Naive B cell (primary cell): ENCODE measurements at places on chromosomes 3 and 15. TPM values are rescaled to one million over a fixed set of nuclear protein-coding genes. Genes with fewer than 3 reads are reported as not detected.

The MME gene
- polyA plus RNA-seq, result 11.9 TPM

The CHST14 gene
- 2.0 TPM for polyA plus RNA-seq

The FBXL22 gene
- polyA plus RNA-seq, result 0.37 TPM

The GRK7 gene
- polyA plus RNA-seq, result 0.29 TPM

The IMP3 gene
- 195 TPM for polyA plus RNA-seq

The ATP13A5 gene
- not detected for polyA plus RNA-seq

The GOLGA6L2 gene
- polyA plus RNA-seq, result not detected

The XCR1 gene
- not detected for polyA plus RNA-seq

The ANXA2 gene
- 111 TPM for polyA plus RNA-seq

The CAND2 gene
- polyA plus RNA-seq, result 0.53 TPM

The AADACL2 gene
- not detected for polyA plus RNA-seq

GRCh38 chr3:165196577-165197480, 645 bp upstream of the SLITRK3 start:
- no peak for DNase-seq

DNA sequence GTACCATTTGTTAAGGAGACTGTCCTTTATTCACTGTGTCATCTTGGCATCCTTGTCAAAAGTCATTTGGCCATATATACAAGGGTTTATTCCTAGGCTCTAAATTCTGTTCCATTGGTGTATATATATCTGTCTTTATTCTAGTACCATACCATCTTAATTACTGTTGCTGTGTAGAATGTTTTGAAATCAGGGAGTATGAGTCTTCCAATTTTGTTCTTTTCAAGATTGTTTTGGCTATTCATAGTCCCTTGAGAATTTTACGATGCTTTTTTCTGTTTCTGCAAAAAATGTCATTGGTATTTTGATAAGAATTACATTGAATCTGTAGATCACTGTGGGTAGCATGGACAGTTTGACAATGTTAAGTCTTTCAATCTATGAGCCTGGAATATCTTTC, 28.7 kb downstream of the PFN2 start:
- DNase-seq, result no peak

DNA sequence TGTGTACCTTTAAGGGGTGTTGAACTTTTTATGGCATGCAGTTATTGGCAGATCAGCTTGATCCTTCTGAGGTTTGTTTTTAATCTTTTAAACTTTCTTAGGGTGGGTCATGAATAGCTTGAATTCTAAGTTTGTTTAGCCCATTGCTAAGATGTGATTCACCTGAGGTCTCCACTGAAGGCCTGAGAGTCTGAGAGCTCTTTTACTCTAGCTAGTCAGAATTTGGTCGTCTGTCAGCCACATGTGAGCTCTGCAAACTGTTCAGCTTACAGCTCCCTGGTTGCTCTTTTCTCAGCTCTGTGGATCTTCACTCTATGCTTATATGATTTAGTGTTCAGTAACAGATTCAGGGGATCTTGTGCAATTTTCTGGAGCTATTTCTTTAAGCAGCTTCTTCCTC, 161.3 kb downstream of the ABHD5 start:
- DNase-seq, result no peak

- DNase-seq, result no peak
Observed at GRCh38 chr3:1252061-1252430, 159.2 kb downstream of the CNTN6 start.

GRCh38 chr15:94584833-94585244, 353.5 kb downstream of the MCTP2 start:
- DNase-seq, result no peak

DNA sequence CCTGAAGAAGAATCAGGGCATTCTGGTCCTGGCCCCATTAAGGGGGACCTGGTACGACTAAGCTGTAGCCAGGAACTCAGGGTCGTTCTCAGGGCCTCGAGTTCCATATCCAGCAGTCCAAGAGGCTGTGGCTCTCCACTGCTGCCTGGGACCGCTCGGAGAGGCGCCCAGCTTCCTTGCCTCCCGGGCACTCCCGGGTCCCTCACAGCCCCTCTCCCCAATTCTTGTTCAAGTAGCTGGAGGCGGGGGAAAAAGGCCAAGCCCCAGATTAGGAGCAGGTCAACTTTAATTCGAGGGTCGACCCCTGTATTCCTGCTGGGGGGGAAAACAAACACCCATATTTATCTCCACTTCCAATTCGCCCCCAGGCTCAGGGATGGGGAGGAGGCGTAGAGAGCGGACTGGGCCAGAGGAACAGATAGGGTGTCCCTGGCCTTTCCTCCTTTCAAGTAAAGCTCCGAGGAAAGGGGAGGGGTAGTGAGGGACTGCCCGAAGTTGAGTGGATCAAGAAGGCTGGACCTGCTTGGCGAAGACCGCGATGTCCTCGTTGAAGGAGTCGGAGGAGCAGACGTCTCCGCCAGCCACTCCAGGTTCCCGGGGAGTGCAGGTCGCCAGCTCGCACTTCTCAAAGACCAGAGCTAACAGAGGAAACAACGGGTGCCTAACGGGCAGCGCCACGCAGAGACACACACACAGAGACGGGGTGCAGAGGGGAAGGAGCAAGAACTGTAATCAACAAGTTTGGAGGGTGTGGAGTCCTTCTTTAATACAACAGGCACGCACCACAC, 4.4 kb downstream of the MEIS2 start:
- no peak for DNase-seq

GRCh38 chr3:69322158-69322509, 63.8 kb downstream of the FRMD4B start:
- DNase-seq, result no peak

DNA sequence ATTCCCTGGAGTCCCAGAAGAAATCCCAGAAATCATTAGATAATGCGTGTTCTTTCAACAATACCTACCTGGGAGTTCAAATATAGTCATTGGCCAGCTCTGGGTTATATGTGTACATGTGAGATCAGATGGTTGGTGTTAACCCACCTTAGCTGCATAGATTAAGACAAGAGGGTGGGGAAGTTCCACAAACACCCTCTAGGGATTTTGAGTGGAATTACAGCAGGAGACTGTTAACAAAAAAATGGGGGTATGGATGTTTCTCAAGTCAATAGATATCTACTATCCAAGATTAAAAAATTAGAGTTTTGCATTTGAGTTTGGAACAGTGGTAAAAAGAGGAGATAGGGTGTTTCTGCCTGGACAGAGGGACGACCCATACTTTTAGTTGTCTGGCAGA, 282.5 kb upstream of the CNTN3 start:
- no peak for DNase-seq

- no peak for DNase-seq
Observed at GRCh38 chr15:35305946-35306345, 220.9 kb upstream of the NANOGP8 start.

DNA sequence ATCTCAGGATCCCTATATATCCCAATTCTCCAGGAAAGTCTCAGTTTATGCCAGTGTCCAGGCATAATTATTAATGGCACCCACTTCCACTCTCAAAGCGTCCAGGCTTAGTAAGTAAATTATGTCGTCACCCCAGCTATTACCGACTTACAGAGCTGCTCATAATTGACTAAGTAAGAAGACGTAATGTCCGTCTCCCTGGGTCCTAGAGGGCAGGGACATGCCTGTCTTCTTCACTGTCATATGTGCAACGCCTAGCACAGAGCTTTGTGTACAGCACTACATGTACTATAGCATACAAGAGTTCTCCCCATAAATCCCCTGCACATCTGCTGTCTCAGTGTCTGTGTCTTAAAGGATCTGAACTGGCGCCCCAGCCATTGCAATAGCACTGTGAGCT, 23.9 kb upstream of the HRH1 start:
- DNase-seq, result no peak

- DNase-seq, result no peak
Observed at GRCh38 chr3:195870442-195870841, 37.9 kb downstream of the TNK2 start.

- DNase-seq, result no peak
Observed at GRCh38 chr3:18208856-18209255, 216.3 kb downstream of the SATB1 start.

DNA sequence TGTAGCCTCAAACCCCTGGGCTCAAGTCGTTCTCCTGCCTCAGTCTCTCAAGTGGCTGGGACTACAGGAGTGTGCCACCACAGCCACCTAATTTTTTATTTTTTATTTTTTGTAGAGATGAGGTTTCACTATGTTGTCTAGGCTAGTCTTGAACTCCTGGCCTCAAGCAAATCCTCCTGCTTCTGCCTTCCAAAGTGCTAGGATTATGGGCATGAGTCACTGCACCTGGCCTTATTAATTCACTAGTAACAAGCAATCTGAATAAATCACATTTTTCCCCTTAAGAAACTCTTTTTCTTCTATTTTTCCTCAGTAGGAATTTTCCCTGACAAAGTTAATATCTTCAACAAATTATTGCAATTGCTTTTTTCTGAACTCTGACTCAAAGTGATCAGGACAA, 336.9 kb downstream of the NLGN1 start:
- no peak for DNase-seq

DNA sequence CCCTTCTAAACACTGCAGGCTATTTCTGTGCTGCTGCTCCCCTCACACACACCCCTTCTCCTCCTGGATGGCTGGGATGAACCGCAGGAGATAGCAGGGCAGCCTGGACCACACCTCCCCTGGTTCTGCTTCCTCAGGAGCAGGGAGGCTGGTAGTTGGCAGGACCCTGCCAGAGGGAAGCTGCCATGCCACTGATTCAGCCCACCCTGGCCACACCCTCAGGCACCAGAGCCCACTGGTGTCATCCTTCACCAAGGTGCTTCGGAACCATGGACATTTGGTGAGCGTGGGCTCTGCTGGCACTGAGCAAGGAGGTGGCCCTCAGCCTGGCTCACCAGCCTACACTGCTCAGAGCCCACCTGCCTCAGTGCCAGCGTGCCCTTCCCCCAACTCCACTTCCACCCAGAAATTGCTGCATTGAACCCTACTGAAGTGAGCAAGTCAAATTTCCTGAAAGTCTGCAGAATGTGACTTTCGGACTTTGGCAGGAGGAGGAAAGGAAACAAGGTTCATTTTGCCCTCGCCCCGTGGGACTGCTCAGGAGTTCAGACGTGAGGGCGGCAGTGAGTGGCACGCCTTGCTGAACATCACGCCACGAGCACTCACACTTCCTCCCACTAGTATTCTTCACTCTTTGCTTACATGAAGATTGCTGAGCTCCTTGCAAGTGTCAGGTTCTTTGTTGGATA, 26.3 kb downstream of the BMF start:
- peak; percentile 74 for DNase-seq

- no peak for DNase-seq
Observed at GRCh38 chr3:45748068-45748467, 48.3 kb downstream of the SLC6A20 start.

DNA sequence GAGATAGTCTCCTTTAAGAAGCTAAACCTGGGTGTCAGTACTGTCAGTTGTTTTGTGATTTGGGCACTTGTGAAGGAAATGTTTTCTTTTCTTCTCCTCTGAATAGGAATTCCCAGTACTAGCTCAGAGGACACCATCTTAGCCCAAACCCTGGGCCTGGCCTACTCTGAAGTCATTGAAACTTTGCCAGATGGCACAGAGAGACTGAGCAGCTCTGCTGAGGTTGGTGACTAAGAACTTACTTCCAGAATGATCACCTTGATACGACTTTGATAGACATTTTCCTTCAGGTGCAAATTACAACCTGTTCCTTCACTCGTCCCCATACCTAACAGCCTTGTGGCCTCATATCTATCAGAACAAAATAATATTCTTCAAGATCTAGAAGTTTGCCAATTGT, 100.2 kb downstream of the LARS2 start:
- DNase-seq, result no peak

GRCh38 chr15:70244978-70245542, 147.3 kb upstream of the TLE3 start:
- no peak for DNase-seq

- no peak for DNase-seq
Observed at GRCh38 chr3:13642597-13642996, 93.7 kb downstream of the FBLN2 start.

DNA sequence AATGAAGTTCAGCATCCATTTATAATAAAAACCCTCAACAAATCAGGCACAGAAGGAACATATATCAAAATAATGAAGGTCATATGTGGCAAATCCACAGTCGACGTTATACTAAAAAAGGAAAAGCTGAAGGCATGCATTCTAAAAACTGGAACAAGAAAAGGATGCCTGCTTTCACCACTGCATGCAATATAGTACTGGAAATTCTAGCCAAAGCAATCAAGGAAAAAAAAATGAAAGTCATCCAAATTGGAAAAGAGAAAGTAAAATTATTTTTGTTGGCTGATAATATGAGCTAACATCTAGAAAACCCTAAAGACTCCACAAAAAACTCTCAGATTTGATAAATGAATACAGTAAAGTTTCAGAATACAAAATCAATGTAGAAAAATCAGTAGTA, 1123.2 kb downstream of the TBL1XR1 start:
- no peak for DNase-seq

DNA sequence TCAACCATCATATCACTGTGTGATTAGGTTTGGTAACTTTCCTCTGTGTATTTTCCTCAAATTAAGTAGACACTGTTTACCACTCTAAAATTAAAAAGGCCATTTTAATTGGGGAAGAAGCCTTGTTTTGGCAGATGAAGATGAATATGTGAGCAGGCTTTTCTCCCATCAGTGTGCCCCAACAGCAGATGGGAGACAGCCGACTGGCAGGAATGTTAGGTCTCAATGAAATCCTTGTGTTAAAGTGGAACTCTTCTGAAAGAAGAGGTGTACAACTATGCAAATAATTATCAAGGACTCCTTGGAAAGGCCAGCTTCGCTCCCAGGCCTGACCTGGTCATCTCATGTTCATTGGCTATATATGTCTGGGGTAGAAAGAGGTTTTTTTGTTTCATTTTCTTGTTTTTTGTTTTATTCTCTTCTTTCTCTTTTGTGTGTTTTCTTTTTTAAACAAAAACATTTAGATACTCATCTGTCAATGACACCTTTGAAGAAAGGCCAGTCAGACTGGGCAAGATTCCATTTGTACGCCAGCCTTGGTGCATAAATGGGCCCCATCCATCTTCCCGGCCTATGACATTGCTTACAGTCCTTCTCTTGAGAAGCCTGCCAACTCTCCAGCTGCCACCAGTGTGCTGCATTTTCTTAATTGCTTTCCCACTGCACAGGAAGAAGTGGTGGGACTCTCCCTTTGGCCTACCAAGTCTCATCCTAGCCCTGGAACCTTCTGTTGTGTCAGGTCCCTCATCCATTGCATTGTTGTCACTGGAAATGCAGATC, 25.8 kb downstream of the LRTM1 start:
- no peak for DNase-seq
